ENCODE measurements at places on chromosomes 7 and 10. TPM values are rescaled to one million over a fixed set of nuclear protein-coding genes. Genes with fewer than 3 reads are reported as not detected.

SRRM3 gene
- total RNA-seq = 0.62 TPM

DYDC2 gene
- total RNA-seq = not detected

C10orf62 gene
- total RNA-seq = 0.82 TPM

AKR1D1 gene
- total RNA-seq = not detected

LRRC17 gene
- total RNA-seq = 38.0 TPM

ZNF488 gene
- total RNA-seq = 1.4 TPM

CTBP2 gene
- total RNA-seq = 58.2 TPM

DNA sequence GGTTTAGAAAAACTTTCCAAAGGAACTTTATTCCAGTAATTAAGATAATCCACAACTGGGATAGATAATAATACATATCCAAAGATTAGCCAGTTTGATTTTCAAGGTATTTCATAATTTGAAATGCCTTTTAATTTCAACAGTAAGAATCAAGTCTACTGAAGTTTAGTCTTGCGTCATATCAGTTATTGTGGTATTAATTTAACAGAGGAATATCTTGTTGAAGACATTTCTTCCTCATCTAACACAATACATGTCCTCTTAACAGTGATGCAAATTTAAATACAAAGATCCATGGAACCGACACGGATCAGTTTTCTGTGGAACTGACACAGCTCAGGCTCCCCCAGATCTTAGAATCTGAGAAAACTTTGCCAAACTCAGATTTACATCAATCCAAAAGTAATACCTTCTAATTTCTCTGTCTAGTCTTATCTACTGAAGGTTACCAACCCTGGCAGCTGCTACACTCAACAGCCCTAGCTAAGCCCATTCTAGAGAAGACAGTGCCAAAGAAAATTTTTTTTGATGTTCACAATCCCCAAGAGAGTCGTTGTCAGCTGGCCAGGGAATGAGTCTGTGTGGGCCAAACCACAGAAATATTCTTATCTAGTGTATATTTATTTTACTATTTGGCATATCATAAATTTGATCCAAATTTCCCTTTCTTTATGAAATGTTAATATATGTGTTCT is 365.2 kb upstream of the MEOX2 start:
- DNase-seq = peak; percentile 37

DNA sequence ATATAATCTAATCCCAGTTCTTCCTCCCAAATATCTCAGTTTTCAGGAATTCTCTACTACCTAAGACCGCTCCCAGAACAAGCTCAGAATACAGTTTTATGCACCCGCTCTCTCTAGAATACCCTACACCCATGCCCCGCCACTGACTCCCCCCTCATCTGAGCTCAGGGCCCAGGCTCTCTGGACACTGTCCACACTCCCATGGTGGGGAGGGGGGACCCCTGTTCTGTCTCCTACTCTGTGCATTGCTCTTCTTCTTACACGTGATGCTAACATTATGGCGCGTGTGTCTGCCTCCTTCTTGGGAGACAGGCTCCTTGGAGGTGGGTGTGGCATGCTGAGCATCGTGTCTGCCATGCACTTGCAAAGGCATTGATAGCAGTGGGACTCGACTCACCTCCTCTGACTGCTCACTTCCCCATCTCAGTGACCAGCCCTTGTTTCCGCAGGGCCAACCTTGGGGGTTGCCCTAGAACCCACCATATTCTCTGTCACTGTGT is 127.9 kb downstream of the TCERG1L start:
- no peak for DNase-seq

DNA sequence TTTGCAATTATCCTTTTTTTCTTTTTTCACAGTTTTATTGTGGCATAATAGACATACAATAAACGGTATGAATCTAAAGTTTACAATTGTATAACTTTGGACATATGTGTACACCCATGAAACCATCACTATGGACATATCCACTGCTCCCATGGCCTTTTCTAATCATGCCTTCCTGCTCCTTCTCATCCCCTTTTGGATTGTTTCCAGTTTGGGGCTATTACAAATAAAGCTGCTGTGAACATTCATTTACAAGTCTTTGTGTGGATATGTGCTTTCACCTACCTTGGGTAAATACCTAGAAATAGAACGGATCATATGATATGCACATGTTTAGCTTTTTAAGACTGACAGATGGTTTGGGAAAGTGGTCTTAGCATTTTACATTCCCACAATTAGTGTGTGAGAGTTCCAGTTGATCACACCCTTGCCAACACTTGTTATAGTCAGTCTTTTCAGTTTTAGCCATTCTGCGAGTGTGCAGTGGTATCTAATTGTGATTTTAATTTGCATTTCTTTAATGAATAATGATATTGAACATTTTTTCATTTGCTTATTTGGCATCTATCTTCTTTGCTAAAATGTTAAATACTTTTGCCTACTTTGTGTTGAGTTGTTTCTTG is 120.9 kb upstream of the KAT6B start:
- DNase-seq = no peak

DNA sequence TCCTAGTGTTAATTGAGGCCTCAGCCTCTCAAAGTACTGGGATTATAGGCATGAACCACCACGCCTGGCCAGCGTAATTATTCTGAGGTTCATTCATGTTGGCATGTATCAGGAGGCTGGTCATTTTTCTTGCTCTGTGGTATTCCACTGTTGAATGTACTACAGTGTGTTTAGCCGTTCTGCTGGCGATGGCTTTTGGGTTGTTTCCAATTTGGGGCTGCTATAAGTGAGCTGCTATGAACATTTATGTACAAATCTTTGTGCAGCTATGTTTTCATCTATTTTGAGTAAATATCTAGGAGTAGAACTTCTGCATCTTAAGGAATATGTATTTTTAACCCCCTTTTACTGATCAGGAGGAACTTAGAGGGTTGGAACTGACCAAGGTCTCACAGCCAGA is 145.8 kb downstream of the AUTS2 start:
- DNase-seq = no peak

GRCh38 chr7:91330191-91330808 is 66.1 kb downstream of the FZD1 start:
- no peak for DNase-seq

DNA sequence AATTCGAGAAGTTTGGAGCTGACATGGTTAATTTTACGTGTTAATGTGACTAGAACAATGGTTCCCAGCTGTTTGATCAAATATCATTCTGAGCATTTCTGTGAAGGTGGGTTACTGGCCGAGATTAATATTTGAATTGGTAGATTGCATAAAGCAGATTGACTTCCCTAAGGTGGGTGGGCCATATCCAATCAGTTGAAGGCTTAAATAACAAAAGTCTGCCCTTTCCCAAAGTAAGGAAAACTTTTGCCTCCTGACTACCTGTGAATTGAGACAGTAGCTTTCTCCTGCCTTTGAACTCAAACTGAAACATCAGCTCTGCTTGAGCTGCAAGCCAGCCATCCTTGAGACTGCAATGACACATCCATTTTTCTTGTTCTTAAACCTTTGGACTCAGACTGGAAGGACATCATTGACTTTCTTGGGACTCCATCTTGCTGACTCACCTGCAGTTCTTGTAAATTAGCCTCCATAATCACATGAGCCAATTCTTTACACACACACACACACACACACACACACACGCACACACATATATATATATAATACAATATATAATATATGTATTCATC is 63.1 kb upstream of the LRRTM3 start:
- no peak for DNase-seq

DNA sequence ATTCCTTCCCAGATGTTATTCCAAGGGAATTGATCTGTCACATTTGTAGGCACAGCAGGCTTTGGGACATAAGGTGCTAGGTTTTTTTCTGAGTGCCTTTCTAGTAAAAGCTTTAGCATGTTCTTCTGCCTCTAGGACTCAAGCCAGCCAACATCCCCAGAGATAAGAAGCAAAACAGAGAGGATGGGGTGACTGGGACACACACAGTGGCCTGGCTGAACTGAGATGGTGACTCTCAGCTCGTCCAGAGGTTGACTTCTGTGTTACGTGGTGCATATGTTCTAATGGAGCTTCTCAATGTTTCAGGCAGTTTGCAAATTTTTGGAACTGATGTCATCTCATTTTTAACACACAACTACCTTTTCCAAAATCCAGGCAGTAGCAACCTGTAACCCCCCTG is 188.1 kb upstream of the CELF2 start:
- no peak for DNase-seq

GRCh38 chr7:33109758-33110238 is 594 bp upstream of the RP9 start:
- peak; percentile 13 for DNase-seq

DNA sequence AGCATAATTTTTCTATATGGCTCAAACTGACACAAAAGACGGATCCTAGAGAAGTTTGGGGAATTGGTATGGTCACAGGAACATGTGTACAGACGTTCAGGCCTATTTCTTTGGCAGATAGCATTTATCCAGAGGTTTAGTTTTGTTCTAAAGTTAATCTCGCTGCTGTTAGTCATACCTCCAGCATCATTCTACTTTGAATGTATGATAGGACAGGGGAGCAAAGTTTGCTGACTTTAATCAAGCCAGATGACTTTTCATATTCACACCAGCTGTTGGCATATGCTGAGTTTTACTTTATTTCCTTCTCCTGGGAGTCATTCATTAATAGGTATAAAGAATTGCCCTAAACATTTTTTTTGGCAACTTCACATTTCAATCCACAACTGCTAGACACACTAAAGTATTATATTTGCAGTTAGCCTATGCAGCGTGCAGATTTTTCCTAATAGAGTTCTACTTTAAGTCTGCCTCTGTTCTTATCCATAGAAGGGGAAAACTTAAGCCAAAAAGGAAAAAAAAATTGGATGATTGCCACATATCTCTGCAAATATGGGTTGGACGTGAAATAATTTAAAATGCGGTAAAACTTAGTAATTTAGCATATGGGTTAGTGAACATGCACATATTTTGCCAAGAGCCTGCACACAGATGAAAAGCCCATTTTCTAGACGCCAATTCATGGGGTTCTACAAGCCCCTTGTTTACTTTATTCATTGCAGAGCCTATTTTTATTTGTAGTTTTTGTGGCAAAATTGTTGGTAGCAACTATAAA is 213.1 kb downstream of the C7orf25 start:
- peak; percentile 78 for DNase-seq

DNA sequence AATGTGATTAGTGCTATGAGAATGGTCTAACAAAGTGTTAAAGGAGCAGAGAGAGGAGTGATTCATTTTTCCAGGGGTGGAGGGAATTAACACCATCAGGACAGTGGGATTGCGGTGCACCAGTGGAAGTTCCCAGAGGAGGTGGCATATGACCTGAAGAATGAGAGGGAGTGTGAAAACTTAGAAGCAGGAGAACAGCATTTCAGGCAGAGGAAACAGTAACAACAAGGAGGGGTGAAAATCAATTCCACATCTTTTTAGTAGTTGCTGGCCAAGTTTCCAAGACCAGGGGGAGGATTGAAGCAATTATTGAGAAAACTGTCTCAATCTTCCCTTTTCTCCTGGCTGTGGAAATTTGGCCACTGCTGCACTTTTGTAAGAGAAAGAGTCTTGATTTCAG is 23.7 kb upstream of the CCDC172 start:
- peak; percentile 82 for DNase-seq

- no peak for DNase-seq
Measured at GRCh38 chr7:36053589-36053988, 99.5 kb upstream of the EEPD1 start.

GRCh38 chr10:87750817-87751216 is 67.2 kb downstream of the ATAD1 start:
- DNase-seq = no peak

DNA sequence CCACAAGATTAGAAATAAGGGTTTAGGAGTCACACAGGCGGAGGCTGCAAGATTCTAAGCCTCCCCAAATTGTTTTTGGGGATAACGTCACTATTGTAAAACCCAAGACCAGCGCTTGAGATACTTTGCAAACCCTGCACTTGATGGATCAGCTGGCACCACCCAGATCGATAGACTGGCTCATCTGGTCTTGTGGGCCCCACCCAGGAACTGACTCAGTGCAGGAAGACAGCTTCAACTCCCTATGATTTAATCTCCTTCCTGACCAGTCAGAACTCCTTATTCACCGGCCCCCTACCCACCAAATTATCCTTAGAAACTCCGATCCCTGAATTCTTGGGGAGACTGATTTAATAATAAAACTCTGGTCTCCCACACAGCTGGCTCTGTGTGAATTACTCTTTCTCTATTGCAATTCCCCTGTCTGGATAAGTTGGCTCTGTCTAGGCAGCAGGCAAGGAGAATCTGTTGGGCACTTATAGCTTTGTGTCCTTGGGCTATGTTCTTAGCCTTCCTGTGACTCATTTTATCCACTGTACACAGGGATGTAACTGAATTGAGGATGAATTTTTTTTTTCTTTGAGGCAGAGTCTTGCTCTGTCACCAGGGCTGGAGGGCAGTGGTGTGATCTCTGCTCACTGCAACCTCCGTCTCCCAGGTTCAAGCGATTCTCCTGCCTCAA is 64.4 kb upstream of the CARD11 start:
- no peak for DNase-seq

DNA sequence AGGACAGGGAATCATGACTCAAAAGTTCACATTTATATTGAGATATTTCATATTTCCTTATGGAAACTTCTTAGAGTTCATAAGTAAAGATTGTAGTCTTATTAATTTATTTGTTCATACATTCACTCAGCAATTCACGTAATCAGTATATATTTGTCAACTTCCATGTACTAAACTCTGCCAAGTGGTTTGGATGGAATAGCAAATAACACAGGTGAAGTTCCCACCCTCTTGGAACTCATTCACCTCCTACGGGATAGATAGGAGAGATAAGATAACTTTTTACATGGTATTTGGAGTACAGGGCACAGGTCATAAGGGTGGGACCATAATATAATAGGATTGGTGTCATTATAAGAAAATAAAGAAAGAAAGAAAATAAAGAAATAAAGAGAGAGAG is 234.0 kb downstream of the CDC14C start:
- no peak for DNase-seq

DNA sequence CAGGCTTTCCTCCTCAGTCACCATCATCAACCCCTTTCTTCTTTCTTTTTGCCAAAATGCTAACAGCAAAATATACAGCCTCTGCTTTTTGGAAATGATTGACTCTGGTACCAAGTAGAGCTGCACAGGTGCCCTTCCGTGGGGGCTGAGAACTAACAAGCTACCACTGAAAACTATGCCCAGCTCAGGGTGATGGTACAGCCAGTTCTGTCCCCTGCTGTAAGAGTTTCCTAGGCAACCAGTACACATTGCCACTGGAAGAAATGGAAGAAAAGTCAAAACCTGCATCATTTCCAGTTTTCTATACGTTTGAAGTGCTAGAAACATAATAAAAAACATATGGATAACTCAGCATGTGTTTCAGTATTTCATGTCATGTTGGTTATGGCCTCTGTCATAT is 297.5 kb downstream of the PRKG1 start:
- no peak for DNase-seq

GRCh38 chr10:33666686-33667480 is 332.4 kb upstream of the NRP1 start:
- DNase-seq = no peak

GRCh38 chr10:51685768-51686167 is 13.6 kb downstream of the CSTF2T start:
- no peak for DNase-seq

- DNase-seq = no peak
Measured at GRCh38 chr10:115957012-115957399, 316.0 kb downstream of the GFRA1 start.

DNA sequence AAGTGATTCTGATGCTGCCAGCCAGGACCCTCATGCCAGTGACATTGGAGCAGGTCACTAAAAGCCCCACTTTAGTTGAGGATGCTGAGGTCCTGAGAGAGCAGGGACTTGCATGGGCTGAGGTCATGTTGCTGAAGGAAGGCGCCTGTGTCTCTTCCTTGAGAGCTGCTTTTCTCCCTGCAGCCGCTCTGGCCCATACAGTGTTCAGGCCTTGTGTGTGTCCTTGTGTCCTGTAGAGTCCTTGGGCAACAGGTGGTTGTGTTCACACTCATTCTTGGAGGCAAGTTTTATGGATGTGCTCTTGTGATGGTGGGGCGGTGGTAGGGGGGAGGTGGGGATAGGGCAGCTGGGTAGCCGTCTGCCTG is 33.3 kb downstream of the TSPAN14 start:
- no peak for DNase-seq

Measured in tongue (tissue), 3 donors.